G401 (cell line): ENCODE measurements at places on chromosomes 1 and 21. TPM values are rescaled to one million over a fixed set of nuclear protein-coding genes. Genes with fewer than 3 reads are reported as not detected.

GRCh38 chr1:150613061-150613920 lies 16.1 kb downstream of the ENSA start:
- DNase-seq, result no peak

DNA sequence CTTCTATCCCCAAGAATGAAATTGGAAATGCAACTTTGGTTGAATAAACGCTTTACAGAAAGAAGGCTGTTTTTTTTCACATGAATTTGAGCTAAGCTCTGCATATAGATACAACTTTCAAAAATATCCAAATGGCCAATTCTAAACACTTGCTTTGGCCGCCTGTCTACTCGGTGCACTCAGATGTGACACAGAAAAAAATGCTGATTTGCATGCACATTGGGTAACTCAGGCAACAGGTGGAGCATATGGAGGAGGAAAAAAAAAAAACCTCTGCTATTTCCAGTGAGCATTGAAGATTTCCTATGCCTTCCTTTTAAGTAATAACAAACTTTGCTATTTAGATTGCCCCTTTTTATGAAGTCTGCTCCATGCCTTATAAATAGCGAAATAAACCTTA lies 262.5 kb downstream of the GRIK1 start:
- DNase-seq, result no peak

Gene ITGB2
- not detected in 2 replicates for total RNA-seq

Gene RNF186
- not detected in 2 replicates for total RNA-seq
